ENCODE measurements at places on chromosomes 3 and 15. TPM values are rescaled to one million over a fixed set of nuclear protein-coding genes. Genes with fewer than 3 reads are reported as not detected.

The GRAMD2A gene
- 4.4 TPM for total RNA-seq

The MYO5C gene
- 18.2 TPM for total RNA-seq

The VIPR1 gene
- 19.2 TPM for total RNA-seq

The LSAMP gene
- 14.0 TPM for total RNA-seq

The CLSTN2 gene
- 27.0 TPM for total RNA-seq

The DLL4 gene
- total RNA-seq: 2.3 TPM

DNA sequence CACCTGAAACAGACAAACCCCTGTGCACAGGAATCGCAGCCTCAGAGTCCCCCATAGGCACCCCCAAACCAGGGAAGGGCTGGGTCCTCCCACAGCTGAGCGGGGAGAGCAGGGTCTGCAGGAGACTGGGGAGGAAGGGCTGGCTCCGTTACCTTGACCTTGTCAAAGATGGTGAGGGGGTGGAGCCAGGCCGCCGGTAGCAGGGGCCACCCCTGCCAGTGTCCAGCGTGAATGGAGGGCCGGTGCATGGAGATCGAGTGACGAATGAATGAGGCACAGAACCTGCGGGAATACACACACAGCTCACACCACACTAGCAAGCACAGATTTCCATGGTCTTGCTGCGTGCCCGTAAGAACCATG, 102.2 kb downstream of the TMEM266 start:
- DNase-seq: no peak

GRCh38 chr3:56251343-56251945, 216.8 kb downstream of the ERC2 start:
- peak; percentile 69 for DNase-seq

- no peak for DNase-seq
Measured at GRCh38 chr3:185976100-185976499, 38.3 kb upstream of the TRA2B start.

GRCh38 chr3:18868911-18869689, 279.2 kb upstream of the KCNH8 start:
- DNase-seq: no peak

DNA sequence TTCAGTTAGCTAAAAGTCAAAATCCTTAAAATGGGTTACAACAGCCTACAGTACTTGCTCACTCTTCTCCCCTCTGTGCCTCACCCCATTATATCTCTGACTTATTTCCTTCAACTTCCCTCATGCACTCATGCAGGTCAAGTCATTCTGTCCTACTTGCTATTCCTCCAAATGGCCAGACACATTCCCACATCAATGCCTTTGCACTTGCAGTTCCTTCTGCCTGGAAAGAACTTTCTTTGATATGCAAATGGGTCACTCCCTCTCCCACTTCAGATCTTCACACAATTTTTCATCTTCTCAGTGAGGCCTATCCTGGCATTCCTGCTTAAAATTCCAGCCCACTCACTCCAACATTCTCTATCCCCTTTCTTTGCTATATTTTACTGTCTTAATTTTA, 547.2 kb upstream of the TGFBR2 start:
- no peak for DNase-seq

GRCh38 chr3:170680593-170680992, 94.7 kb upstream of the SLC7A14 start:
- DNase-seq: no peak

DNA sequence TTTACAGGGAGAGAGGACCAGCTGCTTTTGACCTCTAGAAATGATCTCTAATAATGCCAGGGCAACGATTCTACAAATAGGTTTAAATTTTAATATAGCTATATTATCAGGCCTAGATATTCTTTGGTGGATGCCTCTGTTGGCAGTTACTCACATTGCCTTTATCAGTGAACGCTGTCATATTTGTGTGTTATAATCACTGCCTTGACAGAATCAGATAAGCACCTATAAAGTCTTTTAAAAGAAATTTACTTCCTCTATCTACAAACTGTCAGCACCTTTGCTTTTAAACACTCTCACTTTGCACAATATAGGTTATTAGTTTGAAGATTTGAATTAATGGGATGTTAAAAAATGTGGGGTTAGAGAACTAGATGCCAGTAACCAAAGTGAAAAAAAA, 324.1 kb downstream of the ZIC1 start:
- DNase-seq: no peak

- DNase-seq: no peak
Measured at GRCh38 chr3:23468203-23468602, 265.1 kb downstream of the UBE2E2 start.

DNA sequence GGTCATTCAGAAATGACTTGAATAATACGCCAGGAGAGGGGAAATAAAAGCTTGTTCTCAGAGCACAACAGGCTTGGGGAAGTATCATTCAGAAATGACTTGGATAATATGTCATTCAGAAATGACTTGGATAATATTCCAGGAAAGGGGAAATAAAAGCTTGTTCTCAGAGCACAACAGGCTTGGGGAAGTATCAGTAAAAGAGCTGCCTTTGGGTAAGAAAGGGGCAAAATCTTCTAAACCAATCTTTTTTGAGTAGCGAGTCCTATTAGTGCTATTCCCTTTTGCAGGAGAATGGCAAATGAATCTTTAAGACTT, 20.9 kb downstream of the GABRR3 start:
- no peak for DNase-seq

DNA sequence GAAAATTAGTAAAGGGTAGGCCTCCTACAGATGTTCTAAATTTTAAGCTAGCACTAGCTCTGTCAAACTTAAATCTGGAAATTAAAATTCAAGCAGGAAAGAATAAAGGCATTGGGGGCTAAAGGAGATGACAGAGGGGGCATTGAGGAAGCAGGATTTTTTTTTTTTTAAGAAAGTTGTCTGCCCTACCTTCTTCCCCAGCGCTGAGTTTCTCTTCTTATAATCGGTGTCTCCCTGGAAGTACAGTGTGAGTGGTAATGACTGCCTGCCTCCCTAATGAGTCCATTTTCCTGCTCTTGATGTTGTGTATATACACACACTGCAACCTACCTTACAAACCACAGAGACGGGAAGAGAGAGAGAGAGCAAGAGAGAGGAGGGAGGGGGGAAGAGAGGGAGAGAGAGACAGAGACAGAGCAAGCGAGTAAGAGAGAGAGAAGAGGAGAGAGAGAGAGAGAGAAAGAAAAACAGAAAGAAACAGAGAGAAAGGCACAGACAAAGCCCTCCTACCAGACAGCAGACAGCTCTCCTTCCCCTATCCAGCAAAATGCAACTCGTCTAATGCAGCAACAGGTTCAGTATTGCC, 47.0 kb downstream of the ZBTB20 start:
- DNase-seq: peak; percentile 12

- no peak for DNase-seq
Measured at GRCh38 chr3:38047896-38048295, 8.9 kb downstream of the DLEC1 start.

DNA sequence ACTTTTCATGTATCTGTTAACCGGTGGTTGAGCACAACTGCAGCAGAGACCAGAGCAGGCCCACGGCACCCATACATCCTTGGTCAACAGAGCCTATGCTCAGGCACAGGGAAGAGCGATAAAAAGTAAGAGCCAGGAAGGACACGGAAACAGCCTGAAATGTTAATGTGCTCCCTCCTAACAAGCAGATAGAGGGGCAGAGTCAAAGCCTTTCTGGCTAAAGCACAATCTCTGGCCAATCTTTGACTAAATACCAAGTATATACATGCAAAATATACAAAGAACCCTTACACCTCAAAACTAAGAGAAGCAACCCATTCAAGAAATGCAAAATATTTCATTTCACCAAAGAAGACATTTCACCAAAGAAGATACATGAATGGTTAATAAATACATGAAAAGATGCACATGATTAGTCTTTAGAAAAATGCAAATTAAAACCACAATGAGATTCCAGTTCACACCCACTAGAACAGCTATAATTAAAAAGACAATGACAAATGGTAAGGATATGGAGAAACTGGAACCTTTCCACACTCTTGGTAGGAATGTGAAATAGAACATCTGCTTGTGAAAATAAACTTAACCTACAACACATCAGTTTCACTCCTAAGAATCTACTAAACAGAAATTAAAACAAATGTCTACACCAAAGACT, 88.0 kb downstream of the OSBPL10 start:
- DNase-seq: no peak

- peak; percentile 50 for DNase-seq
Measured at GRCh38 chr3:11136830-11137626, 17.3 kb upstream of the HRH1 start.

- peak; percentile 3 for DNase-seq
Measured at GRCh38 chr3:126154391-126155279, 25.8 kb downstream of the ALDH1L1 start.
